ENCODE measurements at places on chromosomes 3 and 15.

- no peak for DNase-seq
Measured at GRCh38 chr3:160968761-160969160, 136.4 kb downstream of the B3GALNT1 start.

DNA sequence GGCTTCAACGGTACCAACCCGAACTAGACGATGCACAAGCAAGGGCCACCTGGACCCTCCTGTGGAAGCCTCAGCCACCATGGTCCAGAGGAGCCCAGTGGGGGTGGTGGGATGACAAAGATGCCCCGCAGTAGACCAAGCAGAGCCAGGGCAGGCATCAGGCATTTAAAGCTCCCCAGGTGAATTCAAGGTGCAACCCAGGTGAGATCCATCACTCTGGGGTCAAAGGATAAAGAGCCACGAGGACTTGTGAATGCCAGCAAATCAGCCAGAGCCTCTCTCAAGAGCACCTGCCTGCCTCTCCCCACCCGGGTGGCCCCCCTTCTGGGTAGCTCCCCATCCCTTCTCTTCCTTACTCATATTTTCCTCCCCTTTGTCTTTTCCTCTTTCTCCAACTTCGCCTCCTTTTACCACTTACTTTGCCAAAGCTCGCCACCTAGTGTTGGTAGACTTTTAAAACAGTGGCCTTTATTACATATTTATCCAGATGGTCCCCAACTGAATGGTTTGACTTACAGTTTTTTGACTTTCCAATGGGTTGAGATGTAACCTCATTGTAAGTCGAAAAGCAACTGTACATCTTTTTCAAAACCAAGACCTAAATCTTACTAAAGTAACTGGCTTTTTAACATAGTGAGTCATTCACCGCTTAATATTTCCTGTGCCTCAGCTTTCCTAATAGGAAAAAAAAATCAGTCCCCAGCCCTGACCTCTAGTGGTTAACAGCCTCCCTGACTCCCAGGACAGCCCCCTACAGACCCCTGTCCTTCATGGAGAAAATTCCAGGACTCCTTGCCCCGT lies 18.8 kb downstream of the PLA2G4F start:
- DNase-seq = peak; percentile 33

DNA sequence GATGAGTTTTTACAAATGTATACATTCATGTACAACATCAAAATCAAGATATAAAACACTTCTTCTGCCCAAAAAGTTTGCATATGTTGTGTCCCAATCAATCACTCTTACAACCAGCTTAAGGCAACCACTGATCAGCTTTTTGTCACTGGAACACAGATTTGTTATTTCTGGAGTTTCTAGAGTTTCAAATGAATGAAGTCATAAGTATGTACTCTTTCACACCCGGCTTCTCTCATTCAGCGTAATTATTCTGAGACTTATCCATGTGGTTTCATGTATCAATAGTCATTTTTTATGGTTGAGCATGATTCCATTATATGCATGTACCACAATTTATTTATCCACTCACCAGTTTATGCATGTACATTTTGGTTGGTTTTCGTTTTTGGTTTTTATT lies 53.0 kb upstream of the CORO2B start:
- DNase-seq = no peak

- DNase-seq = no peak
Measured at GRCh38 chr15:80431635-80432344, 27.6 kb downstream of the ARNT2 start.

- DNase-seq = no peak
Measured at GRCh38 chr3:124768812-124769211, 38.6 kb downstream of the UMPS start.

- no peak for DNase-seq
Measured at GRCh38 chr15:101295607-101296161, 636 bp upstream of the SNRPA1 start.

GRCh38 chr15:33126559-33127290 lies 67.8 kb downstream of the FMN1 start:
- peak; percentile 33 for DNase-seq

GRCh38 chr15:29566914-29567313 lies 255.4 kb downstream of the TJP1 start:
- DNase-seq = no peak

DNA sequence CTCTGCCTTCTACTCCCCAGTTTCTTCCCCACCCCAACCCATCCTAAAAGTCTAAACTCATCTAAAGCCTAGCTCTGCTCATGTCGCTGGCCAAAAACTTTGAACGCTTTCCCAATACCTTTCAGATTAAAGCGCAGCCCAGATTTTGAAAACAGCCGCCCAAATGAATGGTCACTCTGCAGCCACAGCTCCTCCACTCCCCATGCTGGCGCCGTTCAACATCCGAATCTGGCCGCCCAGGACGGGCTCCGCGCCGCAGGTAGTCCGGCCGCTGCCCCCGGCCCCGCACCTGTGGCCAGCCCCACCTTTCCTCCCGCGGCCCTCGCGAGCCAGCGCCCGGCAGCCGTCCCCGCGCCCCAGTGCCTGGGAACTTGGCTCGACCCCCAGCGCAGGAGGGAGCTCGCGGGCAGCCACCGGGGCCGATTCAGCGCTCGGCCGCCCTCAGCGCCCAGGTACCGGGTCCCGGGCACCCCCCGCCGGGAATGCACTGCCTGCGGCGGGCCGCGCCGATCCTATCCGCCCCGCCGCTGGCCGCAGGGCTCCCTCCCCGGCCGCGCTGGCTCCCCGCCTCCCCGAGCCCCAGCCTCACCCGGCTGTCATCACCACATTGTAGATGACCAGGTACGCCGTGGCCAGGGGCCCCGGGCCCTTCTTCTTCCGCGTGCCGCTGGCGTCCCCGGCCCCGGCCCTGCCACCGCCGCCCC lies 417 bp downstream of the HACD2 start:
- DNase-seq = no peak

- DNase-seq = no peak
Measured at GRCh38 chr15:58515807-58516206, 84.0 kb downstream of the LIPC start.

- no peak for DNase-seq
Measured at GRCh38 chr3:184082465-184082864, 14.4 kb upstream of the HTR3E start.

DNA sequence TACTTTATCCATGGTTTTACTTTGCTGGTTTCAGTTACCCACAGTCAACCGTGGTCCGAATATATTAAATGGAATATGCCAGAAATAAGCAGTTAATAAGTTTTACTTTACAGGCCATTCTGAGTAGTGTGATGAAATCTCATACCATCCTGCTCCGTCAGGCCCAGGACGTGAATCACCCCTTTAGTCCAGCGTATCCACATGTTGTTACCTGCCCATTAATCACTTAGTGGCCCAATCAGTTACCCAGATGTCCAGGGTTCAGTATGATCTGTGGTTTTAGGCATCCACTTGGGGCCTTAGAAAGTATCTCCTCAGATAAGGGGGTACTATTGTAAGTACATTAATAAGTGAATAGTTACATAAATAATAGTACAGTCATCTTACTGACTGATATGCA lies 88.0 kb downstream of the TTBK2 start:
- no peak for DNase-seq

- no peak for DNase-seq
Measured at GRCh38 chr15:78023081-78023665, 54.3 kb downstream of the TBC1D2B start.

GRCh38 chr3:182469086-182469485 lies 324.2 kb upstream of the ATP11B start:
- no peak for DNase-seq

- DNase-seq = no peak
Measured at GRCh38 chr15:39429898-39430357, 151.0 kb upstream of the THBS1 start.

DNA sequence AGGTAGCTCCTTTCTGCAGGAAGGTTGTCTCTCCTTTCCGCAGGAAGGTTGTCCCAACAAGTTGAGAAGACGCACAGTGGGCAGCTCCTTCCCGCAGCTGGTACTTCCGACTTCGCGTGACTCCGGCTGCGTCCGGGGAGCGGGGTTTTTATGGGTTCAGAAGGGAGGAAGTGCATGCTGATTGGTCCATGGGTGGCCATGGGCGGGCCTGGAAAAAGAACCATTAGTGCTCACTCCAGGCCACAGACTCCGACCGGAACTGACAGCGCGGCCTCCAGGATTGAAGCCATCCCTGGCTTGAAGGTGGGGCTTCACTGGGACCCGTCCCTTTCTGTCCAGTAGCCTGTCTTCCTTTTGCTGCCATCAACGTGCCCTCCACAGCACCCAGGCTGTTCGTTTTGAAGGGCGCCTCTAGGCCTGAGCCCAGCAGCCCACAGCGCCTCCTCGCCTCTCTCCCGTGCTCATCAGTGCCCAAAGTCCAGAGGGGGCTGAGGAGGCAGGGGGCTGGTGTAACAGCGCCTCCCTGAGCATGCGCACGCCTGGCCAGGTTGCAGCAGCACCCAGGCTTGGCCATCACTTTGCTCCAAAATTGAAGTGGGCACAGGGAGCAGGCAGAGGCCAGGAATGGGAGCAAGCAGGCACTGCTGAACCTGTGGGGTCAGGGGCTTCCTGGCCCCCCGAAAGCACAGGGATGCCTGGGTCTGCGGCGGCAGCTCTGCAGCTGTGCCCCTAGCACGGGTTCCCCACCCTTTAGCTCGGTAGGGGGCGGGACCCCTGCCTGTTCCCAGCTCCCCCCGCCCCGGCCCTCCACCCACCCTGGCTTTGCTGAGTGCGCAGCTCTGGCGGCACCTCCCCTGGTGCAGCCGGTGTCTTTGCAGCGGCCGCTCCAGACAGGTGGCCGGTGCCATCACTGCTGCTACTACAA lies 330.6 kb upstream of the MCTP2 start:
- no peak for DNase-seq

GRCh38 chr3:24351779-24352469 lies 142.7 kb downstream of the THRB start:
- no peak for DNase-seq

DNA sequence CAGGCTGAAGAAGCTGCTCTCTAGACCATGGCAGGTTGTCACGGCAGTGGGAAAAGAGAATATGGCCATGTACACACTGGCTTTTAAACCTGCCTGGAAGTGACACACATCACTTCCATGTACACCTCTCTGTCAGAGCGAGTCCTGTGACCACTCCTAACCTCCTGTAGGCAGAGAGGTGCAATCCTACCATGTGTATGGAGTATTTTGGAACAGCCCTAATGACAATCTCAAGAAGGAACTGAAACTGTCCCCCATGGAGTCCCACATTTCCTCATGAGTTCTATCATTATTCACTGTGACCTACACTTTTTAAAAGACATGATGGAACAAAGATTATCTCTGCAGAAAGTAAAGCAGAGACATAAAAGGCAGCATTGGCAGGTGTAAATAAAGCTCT lies 153.4 kb upstream of the PFN2 start:
- DNase-seq = no peak

DNA sequence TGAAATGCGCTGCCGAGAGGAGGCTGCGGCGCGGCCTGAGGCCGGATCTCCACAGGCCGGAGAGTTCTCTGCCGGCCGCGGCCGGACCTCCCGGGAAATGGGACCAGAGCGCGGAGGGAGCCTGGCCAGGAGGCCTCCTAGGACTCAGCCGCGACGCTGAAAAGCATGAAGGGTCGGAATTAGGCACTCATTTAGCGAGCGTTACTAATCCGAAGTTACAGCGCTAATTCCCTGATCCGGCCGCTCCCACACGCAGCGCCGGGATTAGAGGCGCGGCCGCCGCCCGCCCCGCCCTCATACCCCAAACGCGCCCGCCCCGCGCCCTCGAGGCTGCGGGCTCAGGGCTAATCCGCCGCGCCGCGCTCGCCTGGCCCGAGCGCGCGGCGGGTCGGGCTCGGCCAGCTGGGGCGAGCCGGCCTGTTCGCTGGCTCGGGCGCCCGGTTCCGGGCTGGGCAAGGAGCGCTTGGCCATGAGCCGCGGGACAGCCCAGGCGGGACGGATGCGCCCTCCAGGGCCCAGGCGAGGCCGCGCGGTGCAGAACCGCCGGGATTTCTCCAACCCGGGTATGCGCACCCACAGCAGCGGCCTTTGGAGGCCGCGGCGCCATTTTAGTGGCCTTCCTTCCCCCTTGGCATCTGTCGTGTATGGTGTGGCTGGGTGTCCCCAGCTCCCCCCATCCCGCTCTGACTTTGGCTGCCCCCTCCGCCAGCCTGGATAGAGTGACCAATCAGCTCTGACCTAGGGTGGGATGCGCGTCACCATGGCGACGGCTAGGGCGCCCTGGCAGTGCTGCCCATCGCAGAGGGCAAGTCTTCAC lies 36.8 kb upstream of the POLG start:
- no peak for DNase-seq

DNA sequence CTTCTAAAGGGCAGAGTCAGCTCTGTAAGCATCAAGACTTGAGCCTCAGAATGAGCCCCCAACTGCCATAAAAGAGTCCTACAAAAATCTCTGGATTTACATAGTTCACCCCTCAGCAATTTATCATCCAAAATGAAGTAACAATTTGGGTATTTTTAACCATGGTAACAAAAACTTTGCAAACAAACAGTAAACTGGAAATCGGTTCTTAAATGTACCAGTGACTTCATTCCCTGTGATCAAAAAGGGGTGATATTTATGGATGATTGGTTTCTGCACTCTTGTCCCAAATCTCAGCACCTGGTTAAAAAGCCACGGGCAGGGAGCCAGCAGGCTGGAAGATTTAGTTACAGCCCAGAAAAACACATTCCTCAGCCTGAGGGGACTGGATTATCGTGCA lies 73.6 kb downstream of the TFG start:
- no peak for DNase-seq

DNA sequence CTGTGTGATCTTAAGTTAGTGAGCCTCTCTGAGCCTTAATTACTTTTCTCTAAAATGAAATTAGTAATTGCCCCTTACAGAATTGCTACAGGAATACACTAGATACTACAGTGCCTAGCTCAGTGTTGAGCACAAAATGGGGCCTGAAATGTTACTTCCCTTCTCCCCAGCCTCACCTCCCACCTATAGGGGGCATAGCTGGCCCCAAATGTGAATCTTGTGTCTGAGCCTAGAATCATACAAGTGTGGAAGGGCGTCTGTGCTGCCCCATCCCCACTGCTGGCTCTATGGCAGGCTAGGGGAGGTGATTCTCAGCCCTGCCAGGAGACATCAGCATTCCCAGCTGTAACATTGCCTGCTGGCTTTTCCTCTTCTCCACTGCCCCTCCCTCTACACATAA lies 42.7 kb downstream of the IFT122 start:
- DNase-seq = no peak

DNA sequence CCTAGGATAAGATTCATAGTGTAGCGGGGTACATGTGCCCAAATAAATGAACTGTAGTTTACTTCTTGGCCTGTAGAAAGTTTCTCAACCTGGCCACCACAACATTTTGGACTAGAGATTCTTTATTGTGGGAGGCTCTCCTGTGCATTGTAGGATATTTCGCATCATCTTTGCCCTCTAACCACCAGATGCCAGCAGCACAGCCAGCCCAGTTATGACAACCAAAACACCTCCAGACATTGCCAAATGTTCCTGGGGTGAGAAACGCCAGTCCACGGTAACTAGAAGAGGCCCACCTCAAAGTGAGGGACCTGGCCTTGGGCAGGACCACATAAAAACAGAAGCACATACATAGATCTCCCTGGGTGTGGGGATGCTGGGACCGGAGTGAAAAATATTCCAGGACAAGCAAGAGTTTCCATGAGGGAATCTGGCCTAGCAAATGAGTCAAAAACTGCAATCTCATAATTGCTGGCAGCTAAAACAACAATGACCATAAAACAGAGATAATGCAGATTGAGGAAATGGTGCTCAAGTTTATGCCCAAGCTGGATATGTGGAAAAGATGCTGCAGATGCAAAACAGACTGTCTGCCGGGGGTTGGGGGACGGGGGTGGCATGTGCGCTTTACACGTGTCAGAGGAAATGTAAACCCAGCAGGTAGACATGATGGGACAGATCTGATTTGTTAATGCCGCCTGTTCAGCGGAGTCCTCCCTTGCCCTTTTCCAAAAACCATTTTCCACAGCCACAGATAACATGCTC lies 39.7 kb downstream of the ARHGEF3 start:
- no peak for DNase-seq

- no peak for DNase-seq
Measured at GRCh38 chr3:30258426-30259392, 347.7 kb upstream of the TGFBR2 start.

Data from NCI-H460 (cell line).